CD4-positive, alpha-beta T cell treated with Interleukin-4 for 4 hours (primary cell): ENCODE measurements at places on chromosomes 4 and X.

DNA sequence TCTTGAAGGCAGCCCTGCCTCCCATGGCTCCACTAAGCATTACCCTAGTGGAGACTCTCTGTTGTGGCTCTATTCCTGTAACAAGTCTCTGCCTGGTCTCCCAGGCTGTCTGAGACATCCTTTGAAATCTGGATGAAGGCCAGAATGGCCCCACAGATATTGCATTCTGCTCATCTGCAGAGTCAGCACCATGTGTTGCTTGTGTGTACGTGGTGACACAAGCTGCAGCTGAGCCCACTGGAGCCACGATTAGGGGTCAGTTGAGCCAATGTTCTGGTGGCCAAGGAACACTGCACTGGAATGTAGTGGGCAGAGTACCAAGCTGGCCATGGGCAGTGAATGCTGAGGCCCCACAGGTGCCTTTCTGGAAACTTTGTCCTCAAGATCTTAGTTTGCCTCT, 29.2 kb downstream of the GRID2 start:
- no peak for DNase-seq

- DNase-seq = no peak
These were observed 51.4 kb upstream of the LSM6 start for GRCh38 chr4:146124023-146124680.

GRCh38 chr4:123120473-123120872, 198.1 kb upstream of the NUDT6 start:
- DNase-seq = no peak

DNA sequence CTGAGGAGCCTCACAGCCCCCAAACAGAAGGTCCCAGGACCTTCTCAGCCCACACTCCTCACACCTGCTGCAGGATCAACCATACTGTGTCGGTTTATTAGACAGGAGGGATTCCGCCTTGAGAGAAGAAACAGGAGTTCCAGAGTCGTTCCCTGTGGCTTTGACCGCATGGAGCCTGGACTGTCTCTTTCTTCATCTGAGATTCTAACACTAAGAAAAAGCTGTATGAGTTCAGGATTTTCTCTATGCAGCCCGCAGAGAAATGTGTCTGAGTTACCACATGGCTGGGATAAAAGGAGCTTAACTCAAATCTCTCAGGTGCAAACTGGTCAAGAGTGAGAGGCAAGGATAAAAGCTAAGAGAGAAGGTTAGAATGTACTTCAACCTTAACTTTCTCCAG, 126.7 kb downstream of the AFAP1 start:
- DNase-seq = no peak

DNA sequence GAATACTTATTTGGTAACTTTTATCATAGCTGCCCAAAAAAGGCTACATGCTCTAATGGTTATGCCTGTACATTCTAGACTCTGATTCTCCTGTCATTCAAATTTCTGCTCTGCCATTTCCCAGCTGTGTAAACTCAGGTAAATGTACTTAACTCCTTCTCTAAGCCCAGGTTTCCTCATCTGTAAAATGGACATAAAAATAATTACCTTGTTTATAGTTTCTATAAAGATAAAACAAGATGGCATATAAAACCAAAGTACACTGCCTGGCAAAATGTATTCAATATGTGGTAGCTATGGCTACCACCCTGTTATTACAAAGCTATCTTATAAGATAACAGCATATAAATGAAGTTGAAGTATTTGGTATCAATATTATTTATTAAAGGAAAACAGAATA, 158.8 kb downstream of the PPARGC1A start:
- no peak for DNase-seq

GRCh38 chr4:32440391-32440790, 1720.2 kb downstream of the PCDH7 start:
- DNase-seq = no peak
